ENCODE measurements at places on chromosomes 5 and 9.

- DNase-seq, result no peak
Measured at GRCh38 chr9:97705354-97705950, 8.3 kb upstream of the XPA start.

- DNase-seq, result no peak
Measured at GRCh38 chr9:13266167-13266566, 13.3 kb downstream of the MPDZ start.

DNA sequence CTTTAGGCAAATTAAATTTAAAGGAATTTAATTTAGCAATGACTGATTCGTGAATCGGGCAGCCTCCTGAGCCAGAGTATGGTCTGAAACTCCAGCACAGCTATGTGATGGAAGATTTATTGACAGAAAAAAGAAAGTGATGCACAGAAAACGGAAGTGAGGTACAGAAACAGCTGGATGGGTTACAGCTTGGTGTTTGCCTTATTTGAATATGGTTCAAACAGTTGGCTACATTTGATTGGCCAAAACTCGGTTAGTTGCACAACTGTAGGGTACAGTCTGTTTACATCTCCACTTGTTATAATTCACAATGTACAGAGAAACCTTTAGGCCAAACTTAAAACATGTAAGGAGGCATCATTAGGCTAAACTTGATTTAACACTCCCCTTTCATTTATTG, 1716.1 kb upstream of the C9orf72 start:
- no peak for DNase-seq

GRCh38 chr9:13586587-13587374, 307.3 kb upstream of the MPDZ start:
- DNase-seq, result no peak

- no peak for DNase-seq
Measured at GRCh38 chr5:158414780-158415179, 555.8 kb upstream of the CLINT1 start.

- DNase-seq, result no peak
Measured at GRCh38 chr9:72165821-72166547, 16.7 kb downstream of the GDA start.

DNA sequence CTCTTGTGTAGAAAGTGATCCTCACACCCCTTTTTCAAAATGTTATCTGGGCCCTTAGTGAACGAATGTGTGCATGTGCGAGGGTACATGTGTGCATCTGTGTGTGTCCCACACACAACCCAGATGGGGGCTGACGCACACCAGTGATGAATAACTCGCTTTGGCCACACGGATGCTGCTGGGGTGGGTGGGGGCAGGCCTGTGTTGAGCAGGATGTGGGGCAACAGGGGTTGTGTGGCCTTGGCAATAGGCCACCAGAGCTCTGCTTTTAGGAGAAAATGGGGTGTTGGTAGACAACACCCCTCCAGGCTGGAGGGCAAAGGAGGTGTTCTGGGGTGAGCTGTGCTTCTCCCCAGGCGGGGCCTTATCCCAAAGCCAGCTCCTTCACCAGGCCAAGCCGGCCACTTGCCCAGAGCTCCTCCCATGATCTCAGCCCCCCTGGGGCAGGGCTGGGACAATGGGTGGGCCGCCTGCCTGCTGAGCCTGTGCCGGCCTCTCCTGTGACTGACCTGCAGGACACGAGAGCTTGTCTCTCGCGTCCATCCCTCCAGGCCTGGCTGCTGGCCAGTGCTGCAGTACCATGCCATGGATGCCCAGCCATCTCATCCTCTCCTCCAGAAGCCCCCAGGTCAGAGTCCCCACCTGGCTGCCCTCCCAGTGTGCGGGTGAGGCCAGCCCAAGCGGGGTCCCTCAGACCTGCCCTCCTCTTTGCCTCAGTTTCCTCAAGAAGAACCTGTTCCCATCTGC, 1.7 kb downstream of the DBN1 start:
- DNase-seq, result no peak

DNA sequence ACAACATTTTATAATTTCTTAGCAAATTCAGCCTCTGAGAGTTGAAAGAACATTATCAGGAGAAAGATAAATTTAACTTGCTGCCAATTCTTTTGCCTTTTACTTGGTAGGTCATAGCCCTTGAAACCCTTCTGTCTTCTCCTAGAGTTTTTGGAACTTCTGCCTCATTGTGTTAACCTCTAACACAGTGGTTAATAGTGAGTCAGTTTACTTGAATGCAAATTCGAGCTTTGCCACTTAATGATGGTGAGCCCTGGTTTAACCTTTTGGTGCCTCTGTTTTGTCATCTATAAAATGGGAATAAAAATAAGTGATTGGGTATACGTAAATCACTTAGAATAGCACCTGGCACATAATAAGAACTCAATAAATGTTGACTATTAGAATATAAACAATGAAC, 1.8 kb upstream of the INIP start:
- DNase-seq, result no peak

DNA sequence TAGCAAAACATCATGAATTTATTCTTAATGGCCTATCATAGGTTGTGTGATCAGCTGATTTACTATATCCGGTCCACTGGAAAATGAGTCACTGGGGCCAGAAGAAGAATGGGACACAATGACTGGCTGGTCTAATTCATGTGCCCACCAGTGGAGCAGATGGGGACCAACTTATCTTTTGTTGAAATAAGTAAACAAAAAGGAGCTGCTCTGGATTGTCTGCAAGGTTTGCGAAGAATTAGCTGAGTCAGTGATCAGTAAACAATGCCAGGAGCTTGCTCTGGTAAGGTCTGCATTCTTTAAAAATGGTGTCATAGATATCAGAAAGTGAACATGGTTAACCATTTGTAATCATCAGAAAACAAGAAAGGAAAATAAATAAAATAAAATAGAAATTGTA, 128.0 kb downstream of the RASEF start:
- no peak for DNase-seq

GRCh38 chr5:6873359-6873758, 160.1 kb downstream of the TENT4A start:
- DNase-seq, result no peak

DNA sequence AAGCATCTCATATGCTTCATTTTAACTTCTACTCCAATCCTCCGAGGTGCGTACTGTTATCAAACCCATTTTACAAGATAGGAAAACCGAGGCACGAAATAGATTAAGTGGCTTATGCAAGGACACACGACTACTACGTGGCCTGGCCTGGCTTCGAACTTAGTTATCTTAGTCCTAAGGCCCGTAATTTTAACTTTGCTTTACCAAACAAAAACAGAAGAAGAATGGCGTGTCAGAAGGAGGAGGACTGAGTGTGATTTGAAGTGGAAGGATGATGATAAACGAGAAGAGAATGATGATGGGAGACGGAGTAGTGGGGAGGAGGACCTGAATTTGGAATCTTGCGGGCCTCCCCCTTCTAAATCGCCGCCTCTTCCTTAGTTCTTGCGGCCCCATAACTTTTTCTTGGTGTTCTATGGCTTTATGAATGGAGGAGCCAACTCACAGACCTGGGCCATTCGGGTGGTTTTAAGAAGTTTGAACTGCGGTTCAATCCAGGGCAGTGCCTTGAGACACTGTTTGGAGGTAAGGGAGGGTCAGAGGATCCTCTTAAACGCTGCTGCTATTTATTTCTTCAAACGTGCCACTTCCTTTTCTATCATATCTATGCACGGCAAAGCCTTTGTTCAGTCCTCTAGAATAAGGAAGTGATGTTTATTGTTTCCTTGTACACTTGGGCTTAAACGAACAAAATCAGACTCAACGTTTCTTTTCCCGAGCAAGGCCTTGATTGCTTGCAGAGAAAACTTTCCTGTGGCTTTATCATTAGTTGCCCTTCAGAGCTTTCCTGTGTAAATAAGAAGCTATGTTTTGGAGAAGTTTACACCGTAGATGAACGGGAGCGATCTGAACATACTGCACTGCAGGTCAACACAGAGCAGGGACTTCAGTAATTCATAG, 795 bp downstream of the CNOT8 start:
- no peak for DNase-seq

GRCh38 chr9:71740199-71740598, 28.1 kb downstream of the CEMIP2 start:
- no peak for DNase-seq

DNA sequence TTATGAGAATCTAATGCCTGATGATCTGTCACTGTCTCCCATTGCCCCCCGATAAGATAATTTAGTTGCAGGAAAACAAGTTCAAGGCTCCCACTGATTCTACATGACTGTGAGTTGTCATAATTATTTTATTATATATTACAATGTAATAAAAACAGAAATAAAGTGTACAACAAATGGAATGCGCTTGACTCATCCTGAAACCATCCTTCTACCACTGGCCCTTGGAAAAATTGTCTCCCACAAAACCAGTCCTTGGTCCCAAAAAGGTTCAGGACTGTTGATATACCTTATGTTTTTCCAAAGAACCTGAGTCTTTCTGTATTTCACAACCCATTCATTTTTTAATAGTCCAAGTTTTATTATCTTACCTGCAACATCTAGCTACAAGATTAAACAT, 403.5 kb downstream of the TAF11L14 start:
- no peak for DNase-seq

DNA sequence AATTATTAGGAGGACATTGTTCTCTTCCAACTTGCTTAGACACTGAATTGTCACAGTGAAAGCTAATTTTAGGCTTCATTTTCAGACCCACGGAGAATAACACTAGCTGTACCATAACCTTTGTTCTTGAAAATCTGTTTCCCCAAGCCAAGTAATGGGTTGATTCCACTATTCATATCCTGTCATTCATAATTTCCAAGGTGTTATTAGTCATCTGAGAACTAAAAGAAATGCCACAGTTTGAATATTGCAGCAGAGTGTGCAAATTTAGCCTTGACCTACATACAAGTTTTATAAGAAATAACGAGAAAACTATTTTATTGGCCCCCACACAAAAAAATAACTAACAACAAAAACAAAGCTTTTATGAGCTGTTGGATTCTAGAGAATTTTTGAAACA, 148.5 kb upstream of the TYRP1 start:
- DNase-seq, result no peak

GRCh38 chr9:34521406-34522045, 1.3 kb downstream of the ENHO start:
- DNase-seq, result no peak

DNA sequence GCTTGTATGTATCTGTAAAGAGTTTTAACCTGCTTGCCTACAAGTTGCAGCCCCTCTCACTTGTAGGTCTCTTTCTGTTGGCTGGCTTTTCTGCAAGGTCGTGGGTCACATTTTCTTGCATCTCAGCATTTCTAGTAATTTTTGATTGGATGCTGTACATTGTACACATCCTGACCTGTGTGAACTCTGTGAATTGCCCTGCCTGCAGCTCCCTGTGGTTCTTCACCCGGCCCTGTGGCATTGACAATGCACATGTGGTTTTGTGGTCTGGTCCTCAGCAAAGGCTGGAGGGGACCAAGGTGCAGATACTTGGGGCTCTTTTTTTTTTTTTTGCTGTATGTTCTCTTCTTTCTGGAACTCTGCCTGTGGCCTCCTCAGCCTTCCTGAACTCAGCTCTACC, 53.6 kb downstream of the WNK2 start:
- no peak for DNase-seq

GRCh38 chr5:68968429-68968828, 125.4 kb upstream of the SLC30A5 start:
- DNase-seq, result no peak

DNA sequence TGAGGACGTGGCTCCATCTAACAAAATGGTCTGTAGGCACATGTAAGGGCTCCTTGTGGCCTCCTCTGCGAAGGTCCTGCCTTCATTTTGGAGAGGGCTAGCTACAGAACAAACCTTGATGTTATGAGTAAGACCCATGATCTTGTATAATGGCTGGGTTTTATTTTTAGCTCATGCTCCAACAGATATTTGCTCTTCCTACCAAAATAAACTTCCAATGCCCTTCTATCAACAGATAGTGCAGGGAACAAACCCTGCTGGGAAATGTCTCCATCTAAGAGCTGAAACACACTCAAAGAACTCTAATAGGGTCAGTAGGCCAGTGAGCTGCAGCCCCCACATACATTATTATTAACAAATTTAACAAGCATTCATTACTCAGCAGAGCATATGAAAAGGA, 189.5 kb downstream of the LURAP1L start:
- DNase-seq, result no peak

DNA sequence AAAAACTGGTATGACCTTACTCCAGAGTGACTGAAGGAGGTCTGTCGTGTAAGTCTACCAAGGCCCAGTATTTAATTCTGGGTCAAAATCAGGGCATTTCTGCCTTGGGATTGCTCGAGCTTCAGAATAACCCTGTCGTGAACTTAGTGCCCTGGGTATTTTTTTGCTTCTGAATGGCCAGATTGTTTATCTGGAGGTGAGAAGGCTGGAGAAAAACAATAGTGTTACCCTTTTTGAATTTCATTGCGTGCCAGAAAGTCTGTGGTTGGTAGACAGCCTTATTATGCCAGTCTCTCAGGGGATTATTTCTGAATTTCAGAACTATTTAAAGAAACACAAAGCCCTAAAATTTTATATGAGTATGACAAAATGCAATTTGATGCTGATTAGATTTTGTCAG, 323.4 kb downstream of the CSNK1G3 start:
- no peak for DNase-seq

- DNase-seq, result no peak
Measured at GRCh38 chr5:78787783-78788182, 139.2 kb upstream of the LHFPL2 start.

DNA sequence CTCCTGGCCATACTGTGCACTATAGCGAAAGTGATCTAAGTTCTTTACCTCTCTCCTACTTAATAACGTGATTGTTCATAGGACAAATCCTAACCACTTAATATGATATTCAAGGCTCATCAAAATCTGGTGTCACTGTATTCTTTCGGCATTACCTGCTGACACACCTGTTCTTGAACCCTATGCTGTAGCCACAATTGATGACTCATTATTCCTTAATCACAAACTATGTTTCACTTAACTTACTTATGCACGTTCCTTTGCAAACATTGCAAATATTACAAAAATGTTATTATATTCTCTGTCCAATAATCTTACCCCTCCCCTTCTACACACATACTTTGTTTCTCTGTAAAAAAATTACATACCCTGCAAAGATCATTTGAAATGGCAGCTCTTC, 158.1 kb upstream of the ADRA1B start:
- no peak for DNase-seq

DNA sequence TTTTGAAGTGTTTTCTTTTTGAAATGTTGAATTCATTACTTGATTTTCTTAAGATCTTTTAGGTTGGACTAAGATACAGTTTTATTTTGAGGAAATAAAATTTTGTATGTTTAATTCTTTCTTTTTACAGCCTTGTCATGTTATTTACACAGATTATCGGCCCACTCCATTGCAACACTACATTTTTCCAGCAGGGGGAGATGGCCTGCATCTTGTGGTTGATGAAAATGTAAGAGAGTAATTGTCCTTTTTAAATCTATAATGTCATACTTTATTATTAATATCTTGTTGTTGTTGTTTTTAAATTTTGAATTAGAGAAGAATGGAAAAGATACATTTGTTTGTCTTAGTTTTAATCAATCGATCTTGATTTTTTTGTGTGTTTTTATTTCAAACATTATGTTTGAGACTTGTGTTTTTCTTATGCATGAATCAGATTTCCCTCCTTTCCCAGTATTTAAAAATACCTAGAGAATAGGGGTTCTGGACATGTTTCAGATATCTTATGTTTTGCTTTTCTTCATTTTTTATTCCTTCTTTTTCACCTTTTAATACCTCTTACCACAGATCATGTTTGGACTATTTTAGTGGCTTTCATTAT, 36.7 kb downstream of the MTREX start:
- DNase-seq, result no peak
